ENCODE measurements at places on chromosomes 7 and 10.
A peak's percentile ranks its signal among the peaks of the same experiment; 100 is the strongest.

- DNase-seq, result peak; percentile 20
These were observed 8.0 kb downstream of the COA1 start for GRCh38 chr7:43721193-43721806.

DNA sequence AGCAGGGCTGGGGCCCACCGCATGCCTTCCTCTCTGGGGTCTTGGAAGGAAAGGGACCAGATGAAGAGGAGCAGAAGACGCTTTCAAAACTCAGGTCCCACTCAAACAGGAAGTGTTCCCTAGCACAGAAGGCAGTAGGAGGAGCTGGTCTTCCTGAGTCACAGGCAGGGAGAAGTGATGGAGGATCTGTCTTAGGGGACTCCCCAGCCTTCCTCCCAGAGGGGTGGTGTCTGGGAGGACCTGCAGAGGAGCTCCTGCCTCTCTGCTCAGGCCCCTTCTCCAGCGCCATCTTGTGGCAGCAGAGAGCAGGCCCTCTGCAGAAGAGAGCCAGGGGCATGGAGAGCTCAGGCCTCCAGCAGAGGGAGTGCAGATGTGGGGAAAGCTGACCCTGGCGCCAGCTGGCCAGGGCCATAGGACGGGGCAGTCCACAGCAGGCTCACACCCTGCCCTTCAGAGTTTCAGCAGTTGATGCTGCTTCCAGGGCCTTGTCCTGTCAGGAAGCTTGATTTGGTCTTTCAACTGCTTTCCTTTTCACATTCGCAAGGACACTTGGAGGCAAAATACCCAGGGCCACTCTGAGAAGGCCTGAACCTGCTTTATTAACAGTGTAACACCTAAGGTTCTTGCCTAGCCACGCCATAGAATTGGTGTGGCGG, 62.2 kb upstream of the TARP start:
- peak; percentile 10 for DNase-seq

DNA sequence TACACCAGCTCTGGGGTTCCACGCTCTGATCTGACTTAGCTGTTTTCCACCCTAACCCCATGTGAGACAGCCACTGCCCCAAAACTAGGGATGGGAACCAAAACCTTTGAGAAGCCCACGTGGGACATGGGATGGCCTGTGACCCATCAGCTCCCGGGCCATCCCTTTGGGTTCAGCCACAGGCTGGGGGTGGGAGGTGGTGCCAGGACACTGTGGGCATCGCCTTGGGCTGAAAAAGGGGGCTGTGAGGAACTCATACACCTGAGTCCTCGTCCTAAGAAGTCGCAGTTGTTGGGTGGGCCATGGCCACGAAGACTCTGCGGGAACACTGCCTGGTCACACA, 379.1 kb downstream of the DNAJB6 start:
- DNase-seq, result no peak

DNA sequence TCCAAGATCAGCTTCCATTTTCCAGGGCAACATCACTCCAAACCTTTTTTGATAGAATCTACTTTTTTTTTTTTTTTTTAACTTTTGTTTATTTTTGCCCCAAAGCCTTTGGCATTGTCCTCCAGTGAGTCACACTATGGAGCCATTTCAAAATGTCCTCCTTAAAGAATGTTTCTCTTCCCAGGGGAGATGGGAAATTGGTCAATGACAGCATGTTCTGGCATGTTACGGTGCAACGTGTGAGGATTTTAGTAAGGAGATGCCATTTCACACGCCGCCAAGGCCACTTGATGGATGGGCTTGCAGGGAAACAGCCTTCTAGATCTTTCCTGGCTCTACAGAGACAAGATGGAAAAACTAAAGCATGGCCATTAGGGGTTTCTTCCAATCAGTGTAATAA, 30.7 kb upstream of the TRIL start:
- peak; percentile 48 for DNase-seq

DNA sequence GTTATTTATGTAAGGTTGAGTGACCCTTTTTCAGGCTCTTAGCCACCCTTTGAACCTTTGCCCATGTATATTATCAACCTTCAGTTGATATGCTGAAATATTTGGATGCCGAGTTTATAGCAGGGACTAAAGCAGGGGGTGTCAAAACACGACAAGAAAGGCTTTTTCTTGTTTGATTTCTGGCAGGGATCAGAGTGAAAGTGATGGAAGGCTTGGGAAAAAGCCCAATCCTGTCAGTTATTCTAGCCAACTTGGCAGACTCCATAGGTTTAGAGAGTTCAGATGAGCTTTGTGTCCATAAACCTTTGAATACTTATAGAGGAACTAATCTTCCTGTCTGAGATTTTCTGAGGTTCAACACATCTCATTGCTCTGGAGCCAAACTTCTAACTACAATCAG, 47.5 kb downstream of the INHBA start:
- DNase-seq, result peak; percentile 13

GRCh38 chr7:154347700-154348266, 295.6 kb downstream of the DPP6 start:
- no peak for DNase-seq

GRCh38 chr7:116021237-116021636, 9.3 kb downstream of the TFEC start:
- DNase-seq, result no peak

GRCh38 chr10:7102557-7103349, 308.1 kb downstream of the SFMBT2 start:
- DNase-seq, result no peak

DNA sequence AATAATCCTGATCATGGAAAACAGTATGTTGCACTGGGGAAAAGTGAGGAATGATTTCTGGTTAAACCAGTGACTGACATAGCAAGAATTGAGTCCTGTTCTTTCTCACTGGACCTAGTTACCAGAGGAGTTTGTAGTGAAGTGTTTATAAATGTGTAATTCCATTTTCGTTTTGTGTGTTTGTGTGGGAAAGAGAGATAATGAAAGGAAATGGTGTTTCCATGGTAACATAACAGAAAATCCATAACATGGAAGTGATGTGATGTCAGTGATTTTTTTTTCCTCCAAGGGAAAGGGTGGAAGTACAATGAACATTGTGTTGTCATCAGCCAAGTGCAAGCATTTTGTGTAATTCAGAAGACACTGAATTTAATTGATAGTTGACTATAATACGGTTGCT, 283.9 kb downstream of the PLXDC2 start:
- peak; percentile 86 for DNase-seq

- DNase-seq, result no peak
These were observed 1004.2 kb downstream of the GRID1 start for GRCh38 chr10:85362401-85362800.

GRCh38 chr10:63197344-63198092, 64.4 kb downstream of the NRBF2 start:
- peak; percentile 82 for DNase-seq
